ENCODE measurements at places on chromosomes 7 and 10.
A peak's percentile ranks its signal among the peaks of the same experiment; 100 is the strongest.

DNA sequence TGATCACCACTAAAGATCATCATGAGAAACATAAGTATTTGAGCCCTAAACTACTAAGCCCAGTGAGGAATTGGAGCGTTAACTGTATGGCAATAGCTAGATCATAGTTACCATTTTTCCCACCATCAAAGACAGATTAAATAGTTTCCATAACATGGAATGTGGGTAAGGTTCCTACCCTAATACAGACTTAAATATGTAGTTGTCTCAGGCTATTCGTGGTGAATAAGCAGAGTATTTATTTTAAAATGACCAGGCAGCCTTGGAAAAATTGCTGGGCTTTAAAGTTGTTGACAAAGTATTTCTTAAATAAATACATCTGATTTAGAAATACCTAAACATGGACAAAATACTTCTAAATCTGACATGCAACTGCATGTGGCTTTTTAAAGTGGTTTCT is 106.8 kb downstream of the NT5C2 start:
- no peak for DNase-seq

- peak; percentile 10 for DNase-seq
These were observed 128.6 kb upstream of the KCTD7 start for GRCh38 chr7:66500087-66500486.

GRCh38 chr10:13528875-13529713 is at the start of gene BEND7:
TSS of gene BEND7 (minus strand) at chr10:13529014. CDS start at chr10:13528533, 481 bp downstream.
- DNase-seq = no peak

DNA sequence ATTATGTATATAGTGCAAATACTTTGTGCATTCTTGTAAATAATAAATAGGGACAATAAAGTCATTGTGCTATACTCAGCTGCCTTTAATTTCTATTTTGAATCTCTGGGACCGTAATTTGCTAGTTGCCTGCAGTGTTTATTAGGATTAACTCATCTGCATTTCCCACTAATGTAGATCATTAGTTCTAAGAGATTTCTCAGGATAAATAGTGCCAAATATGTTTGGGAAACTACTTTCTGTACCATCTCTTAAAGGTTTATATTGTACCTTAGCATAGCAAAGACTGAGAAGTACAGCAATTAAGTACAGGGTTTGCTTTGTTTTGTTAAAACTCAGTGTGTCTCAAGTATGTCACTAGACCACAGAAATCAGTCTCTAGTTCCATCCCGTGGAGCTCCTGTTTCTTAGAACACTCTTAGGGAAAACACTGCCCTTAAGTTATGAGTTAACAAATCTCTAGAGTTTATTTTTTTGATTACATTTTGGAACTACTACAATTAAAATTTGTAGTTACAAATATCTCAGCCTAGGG is 26.0 kb downstream of the ADD3 start:
- DNase-seq = no peak

DNA sequence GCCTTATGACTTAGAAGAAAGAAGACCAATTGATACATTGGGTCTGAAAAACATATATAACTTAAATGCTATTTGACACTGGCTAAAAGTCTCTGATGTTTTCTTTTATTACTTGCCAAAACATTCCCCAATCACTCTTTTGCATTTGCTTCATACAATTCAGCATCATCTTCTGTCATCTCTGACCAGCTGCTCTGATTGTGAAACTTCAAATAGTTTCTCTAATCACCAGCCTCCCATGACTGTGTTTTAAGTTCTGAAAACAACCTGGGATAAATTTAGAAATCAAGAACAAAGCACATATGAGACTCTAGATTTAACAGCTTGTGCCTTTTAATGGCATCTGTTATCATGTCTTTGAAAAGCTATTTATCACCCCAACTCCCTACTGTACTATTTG is 208.4 kb upstream of the KCND2 start:
- DNase-seq = peak; percentile 1

GRCh38 chr10:2981361-2981801 is 86.0 kb upstream of the PFKP start:
- DNase-seq = no peak

- peak; percentile 18 for DNase-seq
These were observed 148.3 kb upstream of the BMPER start for GRCh38 chr7:33757050-33757449.

GRCh38 chr10:15324611-15325010 is 46.5 kb downstream of the FAM171A1 start:
- peak; percentile 32 for DNase-seq

- DNase-seq = no peak
These were observed 33.8 kb downstream of the SLC16A9 start for GRCh38 chr10:59675812-59676211.

DNA sequence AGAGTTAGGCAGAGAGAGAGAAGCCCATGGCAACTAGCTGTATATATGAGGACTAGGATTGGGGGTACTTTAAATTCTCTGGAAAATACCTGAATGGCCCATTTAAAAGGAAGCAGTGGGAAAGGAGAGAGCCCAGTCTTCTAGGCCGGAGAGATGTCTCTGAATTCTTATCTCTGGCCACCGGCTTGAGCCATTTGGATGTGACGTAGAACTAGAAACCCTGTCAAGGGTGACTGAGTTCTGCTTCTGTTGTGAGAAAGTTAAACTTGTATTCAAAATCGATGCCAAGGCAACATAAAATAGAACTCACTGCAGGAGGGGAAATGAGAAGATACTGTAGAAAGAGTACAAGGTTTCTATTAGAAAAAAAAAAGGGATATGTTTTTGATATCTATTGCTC is 6.3 kb upstream of the GSTK1 start:
- DNase-seq = no peak

- peak; percentile 11 for DNase-seq
These were observed 2.8 kb upstream of the DENND11 start for GRCh38 chr7:141704741-141705140.

DNA sequence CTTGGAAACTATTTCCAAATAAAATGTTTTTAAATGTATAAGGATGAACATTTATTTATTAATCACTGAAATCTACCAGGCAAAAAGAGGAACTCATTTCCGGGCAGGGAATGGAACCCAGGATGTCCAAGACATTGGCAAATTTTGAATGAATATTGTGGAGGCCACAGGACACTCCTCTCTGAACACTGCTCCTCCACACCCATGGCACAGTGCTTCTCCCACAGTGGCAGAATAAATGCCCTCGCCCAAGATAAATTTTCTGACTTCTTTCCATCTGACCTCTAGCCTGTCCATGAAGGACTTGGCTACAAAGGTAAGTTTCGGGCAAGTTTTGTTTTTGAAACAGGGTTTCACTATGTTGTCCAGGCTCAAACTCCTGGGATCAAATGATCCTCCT is 39.0 kb downstream of the HIPK2 start:
- DNase-seq = no peak

GRCh38 chr7:27188386-27189294 is 3.6 kb upstream of the HOXA11 start:
- peak; percentile 60 for DNase-seq

GRCh38 chr10:17951868-17952371 is at the start of gene SLC39A12:
TSS of gene SLC39A12 (plus strand) at chr10:17951918. CDS start at chr10:17953277, 1,359 bp downstream.
- DNase-seq = peak; percentile 70

DNA sequence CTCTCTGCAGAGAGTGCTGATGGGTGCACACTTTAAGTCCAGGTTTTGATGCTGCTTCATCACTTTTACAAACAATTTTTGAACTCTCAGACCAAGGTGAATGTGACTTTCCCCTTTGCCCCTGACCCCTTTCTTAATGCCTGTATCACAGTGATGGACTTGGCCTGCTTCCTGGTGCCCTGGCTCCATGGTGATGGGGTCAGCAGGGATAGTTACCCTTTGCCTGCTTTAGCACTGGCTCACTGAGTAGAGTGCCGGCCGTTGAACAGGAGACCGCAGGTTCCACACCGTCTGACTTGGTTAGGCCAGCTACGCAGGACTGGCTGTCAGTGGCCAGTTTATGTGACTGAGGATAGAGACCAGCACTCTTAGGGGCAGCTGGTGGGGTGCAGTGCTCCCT is 40.1 kb downstream of the LRGUK start:
- DNase-seq = no peak

- DNase-seq = no peak
These were observed 9.6 kb upstream of the CCM2 start for GRCh38 chr7:44990109-44991023.

DNA sequence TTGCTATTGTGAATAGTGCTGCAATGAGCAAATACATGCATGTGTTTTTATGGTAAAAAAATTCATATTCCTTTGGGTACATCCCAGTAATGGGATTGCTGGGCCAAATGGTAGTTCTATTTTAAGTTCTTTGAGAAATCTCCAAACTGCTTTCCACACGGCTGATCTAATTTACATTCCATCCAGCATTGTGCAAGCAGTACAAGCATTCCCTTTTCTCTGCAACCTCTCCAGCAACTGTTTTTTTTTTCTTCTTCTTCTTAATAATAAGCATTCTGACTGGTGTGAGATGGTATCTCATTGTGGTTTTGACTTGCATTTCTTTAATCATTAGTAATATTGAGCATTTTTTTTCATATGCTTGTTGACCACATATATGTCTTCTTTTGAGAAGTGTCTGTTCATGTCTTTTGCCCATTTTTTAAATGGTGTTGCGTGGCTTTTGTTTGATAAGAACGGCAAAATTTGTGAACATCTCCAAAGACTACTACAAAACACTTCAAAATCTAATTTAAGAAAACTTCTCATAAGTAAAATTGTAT is 136.1 kb upstream of the MYO3A start:
- no peak for DNase-seq

DNA sequence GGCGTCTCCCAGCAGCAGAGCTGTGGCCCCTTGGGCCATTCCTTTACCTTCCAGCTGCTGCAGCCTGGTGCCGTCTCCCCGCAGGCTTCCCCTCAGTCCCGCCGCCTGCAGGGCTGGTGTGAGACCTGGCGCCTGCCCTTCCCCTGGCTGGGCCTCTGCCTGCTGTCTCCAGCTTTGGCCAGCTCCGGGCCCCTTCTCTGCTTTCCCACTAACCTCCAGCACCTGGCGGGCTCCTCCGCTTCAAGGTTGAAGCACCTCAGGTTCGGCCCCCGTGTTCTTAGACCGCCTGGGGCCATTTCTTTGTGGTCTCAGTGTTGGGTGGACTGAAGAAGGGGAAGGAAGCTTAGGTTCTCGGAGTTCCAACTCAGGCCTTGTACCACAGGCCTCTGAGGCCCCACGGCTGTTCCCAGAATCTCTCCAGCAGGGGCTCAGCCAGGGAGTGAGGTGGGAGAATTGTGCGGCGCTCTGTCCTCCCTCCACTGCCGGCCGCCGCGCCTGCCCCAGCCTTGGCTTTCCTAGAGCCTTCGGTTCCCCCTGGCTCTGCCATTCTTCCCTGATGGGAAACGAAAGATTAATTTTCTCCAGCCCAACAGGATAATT is 30.3 kb downstream of the GBX1 start:
- no peak for DNase-seq

GRCh38 chr7:106277976-106278375 is 6.8 kb downstream of the NAMPT start:
- peak; percentile 22 for DNase-seq

- DNase-seq = no peak
These were observed 125.7 kb upstream of the FAM3C start for GRCh38 chr7:121521711-121522400.

GRCh38 chr7:36303202-36304098 is 86.2 kb upstream of the ANLN start:
- peak; percentile 82 for DNase-seq

DNA sequence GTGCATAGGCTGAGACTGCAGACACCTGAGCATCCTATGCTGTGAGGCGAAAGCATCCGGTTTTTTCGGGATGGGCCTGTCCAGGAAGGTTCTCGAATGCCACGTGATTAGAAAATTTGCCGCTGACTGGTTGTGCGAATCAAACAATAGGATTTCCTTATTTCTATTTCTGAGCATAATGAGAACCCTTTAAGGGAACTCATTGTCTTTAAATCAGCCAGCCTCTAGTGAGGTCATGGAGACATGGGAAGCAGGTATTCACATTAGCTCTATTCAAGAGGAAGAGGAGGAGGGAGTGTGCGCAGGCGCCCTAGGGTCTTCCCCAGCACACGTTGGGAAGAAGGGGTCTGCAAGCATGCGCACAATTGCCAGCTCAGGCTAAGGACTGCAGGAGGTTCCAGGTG is 5.6 kb downstream of the GIMAP1 start:
- DNase-seq = no peak

GRCh38 chr10:79172881-79173280 is 104.1 kb downstream of the ZMIZ1 start:
- no peak for DNase-seq

GRCh38 chr7:31487476-31487875 is 26.4 kb upstream of the ITPRID1 start:
- DNase-seq = no peak

DNA sequence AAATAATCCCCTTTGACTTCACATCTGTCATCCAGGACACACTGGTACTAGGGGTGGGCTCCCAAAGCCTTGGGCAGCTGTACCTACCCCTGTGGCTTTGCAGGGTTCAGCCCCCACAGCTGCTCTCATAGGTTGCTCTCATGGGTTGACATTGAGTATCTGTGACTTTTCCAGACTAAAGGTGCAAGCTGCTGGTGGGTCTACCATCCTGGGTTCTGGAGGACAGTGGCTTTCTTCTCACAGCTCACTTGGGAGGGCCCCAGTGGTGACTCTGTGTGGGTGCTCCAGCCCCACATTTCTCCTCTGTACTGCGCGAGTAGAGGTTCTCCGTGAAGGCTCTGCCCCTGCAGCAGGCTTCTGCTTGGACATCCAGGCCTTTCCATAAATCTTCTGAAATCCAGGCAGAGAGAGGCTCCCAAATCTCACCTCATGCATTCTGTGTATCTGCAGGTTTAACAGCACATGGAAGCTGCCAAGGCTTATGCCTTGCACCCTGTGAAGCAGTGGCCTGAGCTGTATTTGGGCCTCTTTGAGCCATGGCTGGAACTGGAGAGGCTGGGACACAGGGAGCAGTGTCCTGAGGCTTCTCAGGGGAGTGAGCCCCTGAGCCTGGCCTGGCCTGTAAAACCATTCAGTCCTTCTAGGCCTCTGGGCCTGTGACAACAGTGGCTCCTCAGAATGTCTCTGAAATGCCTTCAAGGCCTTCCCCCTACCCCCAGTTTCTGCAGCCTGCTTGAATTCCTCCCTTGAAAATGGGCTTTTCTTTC is 52.2 kb downstream of the TRIM24 start:
- no peak for DNase-seq

DNA sequence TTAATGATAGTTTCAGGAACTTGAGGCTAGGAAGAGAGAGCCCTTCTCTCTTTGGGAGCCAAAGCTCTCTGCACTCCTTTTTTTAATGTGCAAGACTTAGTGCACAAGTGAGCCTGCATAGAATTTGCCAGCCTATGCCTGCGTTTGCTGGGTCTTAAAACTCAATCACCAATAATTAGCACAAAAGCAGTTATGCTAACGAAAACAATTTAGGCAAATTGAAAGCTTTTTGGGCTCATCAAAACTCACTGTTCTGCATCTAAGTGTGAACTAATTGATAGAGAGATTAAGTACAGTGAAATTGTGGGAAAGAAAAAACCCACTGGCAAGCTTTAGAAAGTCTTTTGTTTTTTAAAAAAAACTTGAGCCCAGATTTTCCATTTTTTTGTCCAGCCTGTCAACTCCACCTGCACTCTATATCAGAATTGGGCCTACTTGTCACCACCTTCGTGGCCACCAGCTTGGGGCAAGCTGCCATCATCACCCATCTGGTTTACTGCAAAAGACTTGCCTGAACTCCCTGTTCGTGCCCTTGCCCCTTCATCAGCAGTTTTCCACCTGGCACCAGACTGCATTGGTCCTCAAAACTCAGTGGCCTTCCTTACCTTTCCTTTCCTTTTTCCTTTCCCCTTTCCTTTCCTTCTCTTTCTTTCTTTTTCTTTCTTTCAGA is 37.8 kb downstream of the CRHR2 start:
- DNase-seq = no peak

GRCh38 chr10:70500812-70501301 is 22.3 kb downstream of the PALD1 start:
- DNase-seq = no peak

Measured in HCEC 1CT (cell line).